ENCODE measurements at places on chromosomes 12 and 14.

DNA sequence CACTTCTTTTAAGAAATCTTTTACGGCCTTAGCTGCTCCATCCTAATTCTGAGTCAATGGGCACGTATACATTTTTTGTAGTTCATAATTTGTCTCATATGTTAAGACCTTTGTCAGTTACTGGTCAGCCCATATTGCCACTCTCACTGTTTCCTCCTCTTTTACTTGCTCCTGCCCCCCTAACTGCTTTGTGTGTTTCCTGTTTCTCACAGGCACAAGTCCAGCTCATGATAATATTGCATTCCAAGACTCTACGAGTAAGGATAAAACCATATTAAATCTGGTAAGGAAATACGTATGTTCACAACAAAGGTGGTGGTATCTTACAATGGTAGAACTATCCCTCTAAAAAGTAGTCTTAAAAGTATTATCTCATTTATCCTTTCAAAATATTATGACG, 111.7 kb downstream of the DNAI7 start:
- no peak for DNase-seq

- no peak for DNase-seq
Observed at GRCh38 chr14:42013559-42013958, 406.9 kb downstream of the LRFN5 start.

GRCh38 chr14:93949511-93950075, 22.4 kb downstream of the FAM181A start:
- no peak for DNase-seq

- DNase-seq: no peak
Observed at GRCh38 chr12:90086281-90086680, 377.6 kb upstream of the ATP2B1 start.

DNA sequence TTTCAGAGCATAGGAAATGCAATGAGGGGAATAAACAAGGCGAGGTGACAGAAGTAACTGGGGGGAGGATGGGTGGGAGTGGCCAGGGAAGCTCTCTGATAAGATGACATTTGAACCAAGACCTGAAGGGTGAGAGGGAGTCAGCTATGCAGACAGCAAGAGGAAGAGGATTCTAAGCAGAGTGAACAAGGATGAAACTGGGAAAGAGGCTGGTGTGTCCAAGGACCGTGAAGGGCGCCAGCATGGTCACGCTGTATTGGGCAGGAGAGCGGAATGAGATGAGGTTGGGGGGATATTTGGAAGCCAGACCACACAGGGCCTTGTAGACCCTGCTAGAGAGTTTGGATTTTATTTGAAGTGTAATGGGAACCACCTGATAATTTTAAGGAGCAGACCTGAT, 10.5 kb upstream of the PPP1R1A start:
- DNase-seq: no peak
